ENCODE measurements at places on chromosomes 2 and 18. TPM values are rescaled to one million over a fixed set of nuclear protein-coding genes. Genes with fewer than 3 reads are reported as not detected.

RNF152 gene
- total RNA-seq, result 32.0 TPM

RIT2 gene
- total RNA-seq, result not detected

TDRD15 gene
- total RNA-seq, result 0.04 TPM

SCN9A gene
- total RNA-seq, result 23.7 TPM

TFCP2L1 gene
- total RNA-seq, result 0.78 TPM

DSG3 gene
- total RNA-seq, result not detected

GNAL gene
- 10.5 TPM for total RNA-seq

SIX2 gene
- total RNA-seq, result 4.0 TPM

Data from progenitor cell of endocrine pancreas (in vitro differentiated cells).